LHCN-M2 (cell line): ENCODE measurements at places on chromosomes 5 and 9. TPM values are rescaled to one million over a fixed set of nuclear protein-coding genes. Genes with fewer than 3 reads are reported as not detected.
A peak's percentile ranks its signal among the peaks of the same experiment; 100 is the strongest.

SLC6A19 gene
- total RNA-seq: not detected in 2 replicates

TAF1L gene
- not detected in 2 replicates for total RNA-seq

NIM1K gene
- 1.2 and 2.0 TPM in 2 replicates for total RNA-seq

ESM1 gene
- total RNA-seq: 0.98 and 6.7 TPM in 2 replicates

SLC30A5 gene
- total RNA-seq: 42.9 and 53.7 TPM in 2 replicates

DNA sequence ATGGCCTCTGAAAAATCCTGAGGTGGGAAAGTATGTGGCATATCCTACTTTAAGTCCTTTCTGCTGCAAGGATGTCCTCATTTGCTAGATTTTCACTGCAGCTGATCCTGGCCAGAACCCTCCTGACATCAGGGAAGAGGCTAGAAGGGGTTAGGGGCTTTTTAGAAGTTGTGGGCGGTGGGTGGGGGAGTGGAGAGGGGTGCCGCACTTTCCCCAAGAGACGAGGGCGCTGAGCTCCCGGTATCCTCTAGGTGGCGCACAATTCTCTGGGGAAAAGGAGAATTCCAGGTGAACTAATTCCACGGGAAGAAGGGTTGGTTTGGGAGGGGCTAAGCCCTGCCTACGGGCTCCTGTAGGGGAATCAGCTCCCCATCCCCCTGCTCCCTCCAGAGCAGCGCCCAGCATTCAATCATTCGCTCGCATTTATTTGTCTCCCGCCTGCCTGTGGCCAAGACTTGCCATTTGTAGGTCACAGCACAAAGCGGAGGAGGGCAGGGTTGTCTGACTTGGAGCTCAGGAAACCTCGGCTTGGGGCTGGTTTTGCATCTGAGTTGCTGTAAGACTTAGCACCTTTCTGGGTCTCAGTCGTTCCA, 42.9 kb upstream of the HAND1 start:
- no peak for DNase-seq

DNA sequence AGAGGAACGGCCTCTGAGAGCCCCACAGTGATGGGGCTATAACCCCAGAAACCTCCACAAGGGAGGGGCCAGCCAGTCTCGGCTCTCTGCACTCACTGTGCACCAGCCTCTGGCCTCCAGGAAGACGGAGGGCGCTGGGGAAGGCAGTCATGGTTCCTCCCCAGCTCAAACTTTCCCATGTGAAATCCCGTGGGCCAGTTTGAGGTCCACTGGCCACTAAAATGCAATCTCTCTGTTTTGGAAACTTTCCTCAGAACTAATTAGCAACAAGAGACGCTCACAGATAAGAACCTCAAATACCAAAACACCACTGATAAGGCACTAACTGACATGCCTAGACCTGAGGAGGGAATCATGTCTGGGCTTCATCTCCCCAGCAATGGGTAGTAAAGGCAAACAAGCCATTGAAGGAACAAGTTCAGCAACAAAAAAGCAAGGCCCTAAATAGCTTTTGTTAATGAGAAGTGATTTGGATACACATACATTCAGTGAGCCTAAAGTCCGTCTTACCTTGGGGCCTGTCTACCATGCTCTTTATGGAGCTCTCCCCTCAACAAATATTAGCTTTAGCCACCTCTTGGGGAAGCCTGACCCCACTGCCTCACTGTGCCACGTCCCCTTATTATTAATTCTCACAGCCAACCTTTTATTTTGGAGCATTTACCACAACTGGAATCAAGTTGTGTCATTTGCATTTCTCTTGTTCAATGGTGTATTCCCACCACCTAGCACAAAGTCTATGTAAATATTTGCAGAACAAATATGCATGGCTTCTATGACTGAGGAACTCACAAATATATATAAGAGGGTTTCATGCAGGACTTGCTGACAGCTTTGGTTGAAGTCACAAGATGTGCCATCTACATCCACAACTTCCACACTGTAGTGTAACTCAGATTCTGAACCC, 56.1 kb upstream of the GLRX start:
- DNase-seq: no peak

DNA sequence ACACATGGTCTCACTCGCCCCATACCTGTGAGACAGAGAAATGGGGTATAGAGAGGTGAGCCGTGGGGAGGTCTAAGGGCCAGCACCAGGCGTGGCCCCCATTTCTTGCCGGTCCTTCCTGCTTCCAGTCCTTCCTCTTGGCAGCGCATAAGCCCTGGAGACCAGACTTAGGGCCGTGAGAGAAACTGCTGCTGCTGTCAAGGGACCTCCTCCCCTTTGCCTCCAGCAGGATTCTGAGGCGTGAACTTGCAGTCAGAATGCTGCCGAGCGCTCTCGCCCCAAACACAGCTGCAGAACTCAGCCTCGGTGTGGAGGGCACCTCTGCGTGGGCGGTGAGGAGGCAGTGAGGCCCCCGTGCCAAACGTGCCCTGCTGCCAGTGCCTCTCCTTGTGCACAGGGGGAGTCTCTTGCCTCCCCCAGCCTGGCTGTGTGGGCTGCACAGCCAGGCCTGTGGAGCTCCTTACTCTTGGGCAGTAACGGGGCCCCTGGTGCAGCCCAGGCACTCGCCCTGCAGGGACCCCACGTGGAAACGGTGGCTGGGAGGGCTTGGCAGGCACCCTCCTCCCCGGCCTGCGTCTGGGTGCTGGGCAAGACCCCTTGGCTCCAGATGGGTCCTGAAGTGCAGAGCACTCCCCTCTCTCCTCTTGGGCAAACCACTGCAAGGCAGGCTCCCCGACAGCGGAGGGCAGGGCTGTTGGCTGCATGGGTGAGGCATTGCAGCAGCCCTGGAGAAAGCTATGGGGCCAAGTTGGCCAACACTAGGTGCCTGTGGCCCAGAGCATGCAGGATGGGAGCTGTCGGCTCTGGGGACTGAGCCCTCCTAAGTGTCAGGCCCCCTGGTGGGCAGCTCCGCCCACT, 85.4 kb downstream of the RXRA start:
- DNase-seq: no peak

GRCh38 chr9:3879726-3880505, 354.1 kb upstream of the RFX3 start:
- DNase-seq: peak; percentile 77

DNA sequence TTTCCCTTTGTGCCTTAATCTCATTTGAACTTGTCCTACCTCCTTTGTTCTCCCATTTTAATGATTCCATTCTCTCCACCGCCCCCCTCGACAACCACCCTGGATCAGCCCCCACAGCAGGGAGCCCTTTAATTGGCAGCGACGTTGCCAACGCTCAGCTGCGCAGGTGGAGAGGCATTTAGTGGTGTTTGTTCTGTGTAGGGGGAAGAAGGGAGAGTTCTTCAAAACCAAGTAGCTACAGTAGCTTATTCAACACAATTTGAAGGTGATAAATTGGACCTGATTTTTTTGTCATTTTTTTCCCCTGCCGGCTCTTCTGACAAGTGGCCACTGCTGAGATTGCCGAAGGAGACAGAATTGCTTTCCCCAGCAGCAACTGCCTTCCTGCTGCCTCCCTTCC, 499.1 kb downstream of the CDK5RAP2 start:
- DNase-seq: no peak

DNA sequence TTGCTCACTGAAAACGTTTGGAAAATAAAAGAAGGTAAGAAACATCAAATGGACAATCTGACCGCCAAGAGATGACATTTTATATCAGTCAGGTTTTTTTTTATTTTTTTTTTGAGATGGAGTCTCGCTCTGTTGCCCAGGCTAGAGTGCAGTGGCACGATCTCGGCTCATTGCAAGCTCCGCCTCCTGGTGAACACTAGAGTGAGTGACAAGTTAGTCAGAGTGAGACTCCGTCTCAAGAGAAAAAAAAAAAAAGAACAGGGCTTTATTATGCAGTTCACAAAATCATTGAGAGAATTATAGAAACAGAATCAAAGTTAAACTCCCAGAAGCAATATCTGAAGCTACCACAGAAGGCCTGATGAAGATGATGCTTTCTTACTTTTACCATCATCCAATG, 70.1 kb downstream of the DTWD2 start:
- DNase-seq: no peak

GRCh38 chr9:117541181-117541580, 126.3 kb upstream of the ASTN2 start:
- DNase-seq: no peak

GRCh38 chr5:135318924-135319323, 80.1 kb downstream of the MACROH2A1 start:
- no peak for DNase-seq

- DNase-seq: no peak
Observed at GRCh38 chr5:43019291-43019613, 20.9 kb downstream of the ANXA2R start.

DNA sequence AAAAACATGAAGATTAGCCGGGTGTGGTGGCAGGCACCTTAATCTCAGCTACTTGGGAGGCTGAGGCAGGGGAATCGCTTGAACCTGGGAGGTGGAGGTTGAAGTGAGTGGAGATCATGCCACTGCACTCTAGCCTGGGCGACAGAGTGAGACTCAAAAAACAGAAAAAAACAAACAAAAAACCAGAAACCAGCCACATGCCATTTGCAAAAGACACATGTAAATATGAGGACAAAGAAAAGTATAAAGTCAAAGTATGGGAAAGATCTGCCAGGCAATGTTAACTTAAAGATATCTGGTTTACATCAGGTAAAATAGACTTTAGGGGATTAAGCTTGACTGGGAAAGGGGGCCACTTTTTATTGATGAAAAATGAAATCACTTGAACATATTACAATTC, 90.7 kb downstream of the FNBP1 start:
- DNase-seq: no peak

GRCh38 chr9:109473329-109473728, 24.8 kb downstream of the PTPN3 start:
- DNase-seq: no peak

GRCh38 chr9:111916234-111916645, 19.6 kb downstream of the UGCG start:
- no peak for DNase-seq

GRCh38 chr9:95332860-95333259, 15.4 kb upstream of the FANCC start:
- DNase-seq: no peak

DNA sequence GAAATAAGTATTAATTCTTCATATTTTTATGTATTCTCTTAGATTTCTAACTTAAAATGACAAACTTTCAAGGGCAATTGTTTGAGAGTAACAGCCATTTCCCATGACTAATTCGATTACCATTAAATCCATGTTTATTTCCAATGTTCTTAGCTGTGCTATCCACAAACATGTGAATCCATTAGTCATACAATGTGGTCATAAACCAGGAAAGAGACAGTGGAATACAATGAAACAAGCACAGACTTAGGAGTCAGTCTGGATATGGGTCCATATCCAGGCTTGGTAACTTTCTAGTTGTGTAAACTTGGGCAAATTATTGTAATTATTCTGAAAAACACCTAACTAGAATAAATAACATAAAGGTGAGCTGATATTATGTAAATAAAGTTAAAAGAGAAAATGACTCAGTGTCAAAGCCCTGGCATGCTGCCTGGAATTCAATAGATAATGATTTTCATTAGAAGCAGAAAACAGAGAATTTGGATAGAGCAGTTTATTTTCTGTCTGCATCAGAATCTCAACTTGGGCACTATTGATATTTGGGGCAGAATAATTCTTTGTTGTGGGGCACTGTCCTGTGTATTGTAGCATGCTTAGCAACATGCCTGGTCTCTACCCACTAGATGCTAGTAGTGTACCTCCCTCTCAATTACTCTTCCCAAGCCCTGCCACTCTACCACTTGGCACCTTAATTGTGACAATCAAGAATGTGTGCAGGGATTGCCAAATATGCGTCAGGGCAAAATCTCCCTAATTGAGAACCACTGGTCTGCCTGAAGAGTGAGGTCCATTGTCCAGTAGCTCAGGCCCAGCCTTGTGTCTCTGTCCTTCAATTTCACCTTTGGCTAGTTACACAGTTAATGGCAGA, 44.7 kb upstream of the SLC27A6 start:
- DNase-seq: peak; percentile 84
